ENCODE measurements at places on chromosomes 2 and 18.

DNA sequence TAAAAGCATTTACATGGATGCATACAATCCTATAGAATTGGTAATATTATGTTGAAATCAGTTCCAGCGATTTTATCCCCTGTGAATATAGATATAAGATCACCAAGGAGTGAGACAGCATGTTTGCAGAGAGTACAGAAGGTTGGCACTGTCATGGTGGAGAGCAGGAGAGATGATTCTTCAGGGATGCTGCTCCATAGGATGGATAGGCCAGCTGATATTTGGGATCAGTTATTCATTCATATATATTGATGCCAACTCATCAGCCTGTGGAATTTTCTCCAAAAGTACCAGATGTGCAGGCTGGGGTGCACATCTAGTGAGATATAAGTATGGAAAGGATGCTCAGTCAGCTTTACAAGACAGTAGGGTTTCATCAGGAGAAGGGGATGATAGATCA lies 139.9 kb downstream of the IKZF2 start:
- no peak for DNase-seq

DNA sequence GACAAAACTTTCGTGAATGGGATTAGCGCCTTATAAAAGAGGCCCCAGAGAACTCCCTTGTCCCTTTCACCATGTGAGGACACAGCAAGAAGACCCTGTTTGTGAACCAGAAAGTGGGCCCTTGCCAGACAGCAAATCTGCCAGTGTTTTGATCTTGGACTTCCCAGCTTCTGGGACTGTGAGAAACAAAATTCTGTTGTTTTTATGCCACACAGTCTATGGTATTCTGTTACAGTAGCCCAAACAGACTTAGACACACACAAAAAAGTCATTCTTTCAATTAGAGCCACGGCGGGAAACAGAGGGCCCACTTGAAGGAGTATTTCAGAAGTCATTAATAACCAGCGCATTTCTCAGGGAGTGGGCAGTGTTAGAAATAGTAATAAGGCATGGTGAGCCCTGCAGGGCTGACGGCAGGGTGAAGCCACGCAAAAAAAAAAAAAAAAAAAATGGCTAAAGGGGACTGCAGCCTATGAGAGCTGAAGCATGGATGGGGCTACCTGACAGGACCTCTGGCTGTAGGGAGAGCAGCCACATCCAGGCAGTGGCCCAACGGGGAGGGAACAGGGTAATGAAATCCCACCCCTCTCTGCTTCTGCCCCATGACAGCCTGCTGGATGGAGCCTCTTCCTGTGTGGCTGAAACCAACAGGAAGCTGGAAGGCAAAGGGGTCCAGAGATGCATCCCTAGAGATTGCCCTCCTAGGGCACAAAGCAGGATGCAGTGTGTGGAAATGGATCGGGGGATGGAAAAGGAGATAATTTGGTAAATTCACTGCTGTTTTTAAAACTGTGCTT lies 189.3 kb downstream of the KCNS3 start:
- DNase-seq, result no peak

GRCh38 chr2:206250041-206250897 lies 24.2 kb upstream of the ZDBF2 start:
- no peak for DNase-seq

- no peak for DNase-seq
Observed at GRCh38 chr2:69114534-69114933, 101.6 kb downstream of the ANTXR1 start.

GRCh38 chr18:23716516-23716915 lies 27.3 kb downstream of the LAMA3 start:
- no peak for DNase-seq

DNA sequence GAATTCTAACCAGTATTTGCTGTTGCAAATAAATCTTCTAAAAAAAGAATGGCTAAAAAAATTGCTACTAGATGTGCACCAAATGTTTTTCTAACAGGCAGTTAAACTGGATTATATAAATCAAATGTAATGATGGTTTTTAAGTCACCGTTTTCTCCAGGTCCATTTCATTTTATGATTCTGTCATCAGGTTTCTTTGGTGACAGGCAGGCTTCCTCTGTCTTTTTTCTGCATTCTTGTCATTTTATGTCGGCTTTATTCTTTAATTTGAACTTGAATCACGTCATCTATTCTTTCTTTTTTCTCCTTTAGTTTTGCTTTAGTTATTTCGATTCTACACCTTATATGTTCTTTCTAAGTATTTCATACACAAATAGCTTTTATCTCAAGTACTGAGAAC lies 212.5 kb downstream of the SOCS6 start:
- no peak for DNase-seq

GRCh38 chr2:101882769-101883307 lies 108.9 kb upstream of the IL1R2 start:
- peak; percentile 77 for DNase-seq

- DNase-seq, result no peak
Observed at GRCh38 chr2:213306316-213306942, 22.2 kb downstream of the SPAG16 start.

DNA sequence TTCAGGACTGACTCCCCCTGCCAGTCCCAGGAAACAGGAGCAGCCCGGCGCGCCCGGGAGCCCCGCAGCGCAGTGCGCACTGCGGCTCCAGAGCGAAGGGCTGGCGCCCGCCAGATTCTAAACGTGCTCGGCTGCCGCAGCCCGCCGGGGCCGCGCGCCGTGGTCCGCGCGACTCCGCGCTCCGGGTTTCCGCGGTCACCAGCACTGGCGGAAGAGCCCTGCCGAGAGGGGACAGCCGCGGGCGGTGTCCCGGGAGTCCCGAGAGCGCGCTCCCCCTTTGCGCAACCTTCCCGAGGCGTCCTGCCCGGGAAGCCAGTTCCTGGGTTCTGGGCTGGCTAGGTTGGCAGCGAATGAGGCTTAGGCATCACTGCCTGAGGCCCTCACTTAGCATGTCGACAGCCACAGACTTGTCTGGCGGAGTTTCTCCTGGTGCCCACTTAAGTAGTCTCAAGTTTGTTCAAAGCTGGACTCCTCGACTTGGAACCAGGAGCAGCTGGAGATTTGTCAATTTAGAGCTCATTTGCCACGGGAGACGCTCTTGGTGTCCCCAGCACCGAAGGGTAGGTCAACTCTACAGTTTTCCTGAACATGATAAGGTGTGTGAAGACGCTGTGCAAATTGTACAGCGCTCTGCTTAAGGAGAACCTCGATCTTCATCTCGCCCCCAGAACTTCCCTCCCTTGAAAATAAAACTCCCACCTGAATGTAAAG lies 1.5 kb upstream of the VSNL1 start:
- DNase-seq, result peak; percentile 73

DNA sequence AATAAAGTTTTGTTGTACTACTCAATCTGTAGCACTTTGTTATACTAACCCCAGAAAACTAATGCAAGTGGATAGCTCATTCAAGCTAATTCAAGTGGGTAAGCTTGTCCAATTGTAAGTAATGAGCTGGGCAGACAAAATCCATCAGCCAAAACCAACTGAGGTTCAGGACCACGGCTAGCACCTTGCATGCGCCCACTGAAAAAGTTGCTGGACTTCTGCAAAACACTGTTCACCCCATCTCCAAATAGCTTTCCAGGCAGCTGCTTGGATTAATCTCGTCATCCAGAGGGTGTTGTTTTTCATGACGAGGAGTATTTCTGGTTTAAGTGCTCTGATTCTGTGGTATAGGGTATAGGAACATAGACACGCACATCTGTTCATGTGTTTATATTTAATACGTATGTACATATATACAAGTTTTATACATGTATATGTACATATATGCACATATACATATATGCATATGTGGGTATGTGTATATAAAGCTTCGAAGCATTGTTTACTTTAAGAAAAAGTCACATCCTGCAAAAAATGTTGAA lies 307.5 kb downstream of the GALR1 start:
- DNase-seq, result no peak

DNA sequence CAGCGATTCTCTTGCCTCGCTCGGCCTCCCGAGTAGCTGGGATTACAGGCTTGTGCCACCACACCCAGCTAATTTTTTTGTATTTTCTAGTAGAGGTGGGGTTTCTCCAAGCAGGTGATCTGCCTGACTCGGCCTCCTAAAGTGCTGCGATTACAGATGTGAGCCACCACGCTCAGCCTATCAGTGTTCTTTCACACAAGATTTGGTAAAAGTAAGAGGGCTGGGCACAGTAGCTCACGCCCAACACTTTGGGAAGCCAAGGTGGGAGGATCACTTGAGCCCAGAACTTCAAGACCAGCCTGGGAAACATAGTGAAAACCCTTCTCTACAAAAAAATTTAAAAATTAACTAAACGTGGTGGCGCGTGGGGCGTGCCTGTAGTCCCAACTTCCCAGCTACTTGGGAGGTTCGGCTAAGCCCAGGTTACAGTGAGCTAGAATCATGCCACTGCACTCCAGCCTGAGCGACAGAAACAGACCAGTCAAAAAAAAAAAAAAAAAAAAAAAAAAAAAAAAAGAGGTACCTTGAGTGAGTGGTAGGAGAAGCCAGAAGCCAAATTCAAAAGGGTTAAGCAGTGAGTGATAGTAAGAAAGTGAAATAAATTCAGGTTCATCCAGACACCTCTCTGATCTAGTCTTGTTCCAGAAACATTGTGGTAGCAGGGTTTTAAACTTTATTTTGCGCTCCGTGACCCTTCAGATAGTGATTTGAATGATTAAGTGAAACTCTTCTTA lies 981 bp downstream of the MRPL53 start:
- DNase-seq, result no peak

DNA sequence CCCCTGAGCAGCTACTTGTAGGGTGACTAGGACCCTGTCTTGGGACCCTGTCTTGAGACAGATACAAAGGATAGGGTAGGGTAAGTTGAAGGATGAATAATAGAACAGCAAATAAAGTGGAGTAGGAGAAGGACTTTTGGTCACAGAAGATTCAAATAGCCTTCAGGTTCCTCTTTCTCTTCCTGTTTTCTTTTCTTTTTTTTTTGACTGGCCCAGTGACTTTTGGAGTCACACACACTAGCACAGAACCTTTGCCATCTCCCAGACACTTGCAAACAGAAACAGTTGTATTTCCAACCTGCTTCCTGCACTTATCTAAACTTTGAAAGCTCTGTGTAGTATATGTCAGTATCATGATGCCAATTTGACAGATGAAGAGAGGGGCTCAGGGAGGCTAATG lies 108.2 kb downstream of the TDRD15 start:
- DNase-seq, result no peak

GRCh38 chr2:75253526-75253925 lies 54.2 kb upstream of the TACR1 start:
- DNase-seq, result no peak

- DNase-seq, result no peak
Observed at GRCh38 chr2:221653182-221653581, 81.1 kb upstream of the EPHA4 start.

GRCh38 chr2:137957033-137957432 lies 7.2 kb upstream of the HNMT start:
- no peak for DNase-seq
